ENCODE measurements at places on chromosomes 7 and 10.

DNA sequence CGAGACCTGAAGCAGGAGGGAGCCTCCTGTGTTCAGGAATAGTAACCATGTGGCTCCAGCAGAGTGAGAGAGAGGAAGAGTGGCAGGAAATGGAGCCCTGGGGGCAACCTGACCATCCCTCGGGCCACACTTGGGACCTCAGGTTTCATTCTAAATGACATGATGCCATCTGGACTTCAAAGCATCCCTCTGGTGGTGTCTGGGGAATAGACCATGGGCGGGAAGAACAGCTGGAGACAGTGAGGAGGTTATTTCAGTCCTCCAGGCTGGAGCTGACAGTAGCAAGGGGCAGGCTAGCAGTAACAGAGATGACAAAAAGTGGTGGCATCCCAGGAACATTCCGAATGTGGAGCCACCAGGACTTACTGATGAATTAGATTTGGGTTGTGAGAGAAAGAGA lies 44.8 kb downstream of the AKR1B1 start:
- no peak for DNase-seq

DNA sequence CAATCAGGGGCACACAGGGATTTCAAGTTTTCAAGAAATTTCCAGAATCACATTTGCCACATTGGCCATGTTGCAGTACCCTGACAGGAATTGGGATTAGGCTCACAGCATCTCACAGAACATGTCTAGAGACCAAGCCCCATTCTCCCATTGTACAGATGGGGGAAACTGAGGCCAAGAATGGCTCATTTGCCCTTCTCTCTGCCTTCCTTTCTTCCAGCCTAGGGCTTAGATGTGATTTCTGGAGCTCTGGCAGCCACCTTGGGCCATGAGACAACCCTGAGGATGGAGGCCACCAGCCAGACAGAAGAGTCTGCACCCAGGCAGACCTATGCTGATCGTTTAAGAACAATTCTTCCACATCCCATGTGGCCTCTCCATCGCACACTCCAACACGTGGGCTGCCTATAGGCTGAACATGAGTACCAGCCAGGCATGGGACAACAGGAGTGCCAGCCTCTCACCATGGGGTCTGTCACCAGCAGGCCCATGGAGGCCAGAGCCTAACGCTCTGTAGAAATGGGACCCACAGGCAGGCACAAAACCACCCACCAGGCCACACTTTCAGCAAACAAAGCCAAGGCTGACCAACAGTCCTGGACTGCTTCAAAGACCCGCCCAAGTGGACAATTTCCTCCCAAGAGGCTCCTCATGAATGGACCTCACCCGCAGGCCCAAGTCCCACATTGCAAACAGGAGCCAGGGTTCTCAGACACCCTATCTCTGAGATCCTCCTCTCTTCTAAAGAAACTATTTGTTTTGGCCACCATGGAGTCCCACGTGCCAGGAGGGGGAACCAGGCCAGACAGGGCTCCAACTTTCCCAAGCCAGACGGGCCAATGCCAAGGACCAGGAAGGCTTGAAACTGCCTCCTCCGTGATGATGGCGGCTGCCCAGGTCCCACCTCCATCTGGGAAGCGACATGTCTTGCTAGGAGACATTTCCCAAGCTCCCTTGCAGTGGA lies 20.7 kb downstream of the PDGFA start:
- DNase-seq = no peak

DNA sequence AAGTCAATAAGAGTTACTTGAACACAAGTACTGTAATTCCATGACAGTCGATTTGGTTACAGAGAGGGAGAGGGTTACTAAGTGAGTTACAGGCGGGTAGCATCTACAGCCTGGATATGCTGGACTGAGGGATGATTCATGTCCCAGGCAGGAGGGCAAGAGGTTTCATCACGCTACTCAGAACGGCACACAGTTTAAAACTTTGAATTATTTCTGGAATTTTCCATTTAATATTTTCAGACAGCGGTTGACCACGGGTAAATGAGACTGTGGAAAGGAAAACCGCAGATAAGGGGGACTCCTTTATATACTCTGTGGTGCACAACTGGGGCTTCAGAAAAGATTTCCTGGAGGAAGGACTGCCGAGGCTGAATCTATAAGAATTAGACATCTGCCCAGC lies 25.7 kb upstream of the LRRC4 start:
- DNase-seq = no peak

DNA sequence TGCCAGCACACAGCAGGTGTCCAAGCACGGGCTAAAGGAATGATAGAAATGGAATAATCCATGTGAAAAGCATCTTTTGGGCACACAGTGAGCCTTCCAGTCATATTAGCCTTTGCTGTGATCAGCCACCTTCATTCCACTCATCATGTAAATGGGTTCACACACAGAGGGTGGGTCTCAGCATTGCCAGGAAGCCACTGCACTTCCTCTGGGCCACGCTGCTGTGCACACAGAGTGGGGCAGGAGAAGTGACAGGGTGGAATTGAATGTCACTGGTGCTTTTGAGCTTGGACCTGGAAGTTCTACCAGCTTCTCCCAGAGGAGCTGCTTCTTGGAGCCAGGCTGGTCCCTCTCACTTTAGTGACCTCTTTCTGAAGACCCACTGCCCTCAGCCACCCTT lies 203.5 kb downstream of the USP6NL start:
- DNase-seq = no peak

DNA sequence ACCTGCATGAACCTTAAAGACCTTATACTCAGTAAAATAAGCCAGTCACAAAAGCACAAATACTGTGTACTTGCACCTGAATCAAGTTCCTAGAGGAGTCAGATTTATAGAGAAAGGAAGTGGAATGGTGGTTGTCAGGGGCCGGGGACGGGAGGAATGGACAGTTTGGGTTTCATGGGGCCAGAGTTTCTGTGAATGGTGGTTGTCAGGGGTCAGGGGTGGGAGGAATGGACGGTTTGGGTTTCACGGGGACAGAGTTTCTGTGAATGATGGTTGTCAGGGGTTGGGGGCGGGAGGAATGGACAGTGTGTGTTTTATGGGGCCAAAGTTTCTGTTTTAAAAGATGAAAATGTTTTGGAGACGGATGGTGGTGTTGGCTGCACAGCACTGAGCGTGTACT lies 260.0 kb upstream of the MKI67 start:
- DNase-seq = no peak

DNA sequence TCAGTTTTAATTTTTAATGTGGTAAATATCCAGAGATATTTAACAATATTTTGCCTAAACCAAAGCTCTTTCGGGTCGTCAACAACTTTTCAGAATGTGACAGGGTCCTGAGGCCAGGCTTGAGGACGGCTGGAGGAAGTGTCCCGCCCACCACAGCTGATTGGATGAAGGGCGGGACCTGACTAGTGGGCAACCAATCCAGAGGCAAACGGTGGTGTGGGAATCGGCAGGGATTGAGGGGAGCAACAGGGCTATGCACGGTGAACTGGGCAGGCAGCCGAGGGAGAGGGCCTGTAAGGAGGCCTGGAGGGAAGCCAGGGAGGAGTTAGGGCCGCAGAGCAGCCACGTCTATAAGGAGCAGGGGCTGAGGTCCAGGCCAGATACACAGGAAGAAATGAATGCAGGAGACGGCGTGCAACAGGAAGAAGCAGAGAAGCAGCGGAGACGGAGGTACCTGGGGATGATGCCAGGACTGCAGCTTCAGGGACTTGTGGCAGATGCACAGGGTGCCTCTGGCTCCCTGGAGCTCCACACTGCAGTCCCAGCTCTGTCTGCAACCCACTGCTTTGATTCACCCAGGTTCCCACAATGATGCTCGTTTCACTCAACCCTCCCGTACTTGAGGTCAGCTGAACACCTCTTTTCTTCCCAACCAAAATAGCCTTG lies 46.1 kb upstream of the ZMIZ1 start:
- DNase-seq = peak; percentile 69

DNA sequence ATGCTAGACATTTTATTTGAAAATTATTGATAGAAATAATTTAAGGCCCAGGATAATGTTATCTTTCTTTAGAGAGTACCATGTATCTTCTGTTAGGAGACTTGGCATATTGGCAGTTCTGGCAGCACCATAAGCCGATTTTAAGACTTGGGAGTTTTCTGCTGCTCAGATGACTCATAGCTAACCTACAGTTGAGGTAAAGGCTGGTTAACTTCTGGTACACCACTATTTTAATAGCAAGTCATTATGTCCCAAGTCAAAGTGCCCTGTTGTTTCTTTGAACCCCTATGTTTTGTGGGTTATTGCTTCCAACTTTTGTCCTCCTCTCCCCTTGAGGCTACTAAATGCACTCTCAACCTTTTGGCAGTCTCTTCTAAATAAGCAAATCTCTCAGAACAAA lies 25.2 kb downstream of the ATRNL1 start:
- DNase-seq = no peak

DNA sequence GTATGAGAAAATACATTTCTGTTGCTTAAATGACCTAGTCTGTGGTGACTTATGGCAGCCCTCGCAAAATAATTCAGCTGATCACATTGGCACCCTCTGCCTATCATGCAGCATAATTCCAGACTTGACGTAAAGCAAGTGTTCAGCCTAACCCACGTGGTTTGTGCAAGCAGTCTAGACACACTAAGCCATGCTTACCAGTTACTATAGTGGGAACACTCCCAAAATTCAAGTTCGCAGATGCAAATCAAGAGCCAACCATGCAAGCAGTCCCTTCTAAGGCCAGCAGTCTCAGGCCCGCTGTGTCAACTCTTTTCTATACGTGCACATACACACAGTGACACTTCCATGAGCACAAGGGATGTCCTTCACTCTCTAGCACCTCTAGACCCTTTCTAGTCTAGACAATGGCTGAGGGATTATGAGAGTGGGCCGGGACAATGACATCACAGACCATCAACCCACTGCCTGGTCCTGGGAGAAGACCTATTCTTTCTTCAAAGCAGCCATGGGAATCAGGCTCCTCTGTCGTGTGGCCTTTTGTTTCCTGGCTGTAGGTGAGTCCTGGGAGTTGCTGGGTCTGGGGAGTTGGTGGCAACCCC lies 29.0 kb upstream of the PRSS1 start:
- no peak for DNase-seq

GRCh38 chr10:102673236-102673818 lies 29.0 kb downstream of the TRIM8 start:
- no peak for DNase-seq

DNA sequence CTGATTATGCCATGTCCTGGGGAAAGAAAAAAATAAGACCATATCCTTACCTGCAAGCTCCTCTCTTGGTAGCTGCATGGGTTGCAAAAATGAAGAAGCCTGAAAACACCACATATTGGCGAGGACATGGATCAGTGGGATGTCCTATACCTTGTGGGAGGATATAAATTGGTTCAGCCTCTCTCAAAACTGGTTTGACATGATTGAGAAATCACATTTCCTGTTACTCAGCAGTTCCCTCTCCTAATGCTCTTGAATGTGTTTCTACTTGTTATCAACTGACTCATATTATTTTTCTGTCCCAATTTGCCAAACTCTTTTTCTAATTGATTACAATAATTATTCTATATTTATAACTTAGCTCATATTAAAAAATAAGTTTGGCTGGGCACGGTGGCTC lies 380.2 kb downstream of the EXOC4 start:
- DNase-seq = no peak

Data from left forelimb (tissue), 1 donor.